HCEC 1CT (cell line): ENCODE measurements at places on chromosomes 7 and 10.

GRCh38 chr10:86992456-86992855 is 24.2 kb downstream of the ADIRF start:
- no peak for DNase-seq

- no peak for DNase-seq
Observed at GRCh38 chr7:136142583-136142982, 165.4 kb upstream of the MTPN start.

DNA sequence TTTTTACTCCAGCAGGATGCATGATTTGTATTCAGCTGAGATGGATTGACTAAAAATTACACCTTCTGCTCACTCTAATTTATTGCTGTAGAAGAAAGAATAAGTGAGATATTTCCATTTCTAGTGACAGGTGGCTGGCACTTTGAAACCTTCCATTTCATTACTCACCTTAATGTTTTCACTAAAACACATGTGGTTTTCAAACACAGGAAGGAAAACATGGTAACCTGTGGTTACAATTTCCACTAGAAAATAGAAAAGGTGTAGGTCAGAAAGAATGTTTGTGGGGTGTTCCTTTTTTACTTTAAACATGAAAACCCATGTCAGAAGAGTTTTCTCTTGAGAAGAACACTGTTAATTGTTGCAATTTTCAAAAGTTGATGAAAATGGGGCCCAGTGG is 12.0 kb upstream of the PRKCQ start:
- no peak for DNase-seq

- DNase-seq = no peak
Observed at GRCh38 chr10:132263866-132264265, 43.9 kb downstream of the STK32C start.

DNA sequence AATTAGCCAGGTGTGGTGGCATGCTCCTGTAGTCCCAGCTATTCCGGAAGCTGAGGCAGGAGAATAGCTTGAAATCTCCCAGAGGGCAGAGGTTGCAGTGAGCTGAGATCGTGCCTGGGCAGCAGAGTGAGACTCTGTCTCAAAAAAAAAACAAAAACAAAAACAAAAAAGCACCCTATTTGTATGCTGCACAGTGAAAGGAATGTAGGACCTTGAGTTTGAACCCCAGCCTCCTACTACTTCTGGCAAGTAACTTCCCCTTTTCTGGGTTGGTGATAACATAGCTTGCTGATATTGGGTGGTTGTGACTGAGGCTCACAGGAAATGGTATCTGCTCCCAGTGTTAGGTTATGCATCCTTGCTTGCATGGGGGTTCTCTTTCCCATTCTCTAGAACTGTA is 205.3 kb downstream of the BUB3 start:
- DNase-seq = no peak

DNA sequence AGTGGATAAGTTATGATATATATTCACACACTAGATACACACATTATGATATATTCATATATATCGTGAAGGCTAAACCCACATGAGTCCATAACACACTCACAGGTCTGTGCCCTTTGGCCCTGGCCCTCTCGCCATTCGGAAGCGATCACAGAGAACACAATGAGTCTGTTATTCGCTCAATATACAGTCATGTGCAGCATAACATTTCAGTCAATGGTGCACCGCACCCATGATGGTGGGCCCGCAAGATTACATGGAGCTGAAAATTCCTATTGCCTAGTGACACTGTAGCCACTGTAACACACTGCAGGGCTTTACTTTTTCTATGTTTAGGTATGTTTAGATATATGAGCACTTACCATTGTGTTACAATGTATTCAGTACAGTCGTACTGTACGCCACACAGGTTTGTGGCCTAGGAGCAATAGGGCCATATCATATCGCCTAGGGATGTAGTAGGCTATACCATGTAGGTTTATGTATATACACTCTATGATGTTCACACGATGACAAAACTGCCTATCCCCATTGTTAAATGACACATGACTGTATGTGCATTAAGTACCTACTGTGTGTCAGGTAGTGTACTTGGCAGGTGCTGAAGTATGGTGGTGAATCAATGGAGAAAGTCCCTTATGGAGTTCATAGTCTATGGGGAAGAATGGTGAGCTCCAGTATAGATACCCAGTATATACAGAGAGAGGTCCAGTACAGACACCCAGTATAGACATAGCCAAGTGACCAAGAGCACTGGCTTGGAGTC is 198.8 kb upstream of the KLF14 start:
- DNase-seq = no peak

- DNase-seq = no peak
Observed at GRCh38 chr10:129945941-129946760, 17.9 kb downstream of the EBF3 start.

DNA sequence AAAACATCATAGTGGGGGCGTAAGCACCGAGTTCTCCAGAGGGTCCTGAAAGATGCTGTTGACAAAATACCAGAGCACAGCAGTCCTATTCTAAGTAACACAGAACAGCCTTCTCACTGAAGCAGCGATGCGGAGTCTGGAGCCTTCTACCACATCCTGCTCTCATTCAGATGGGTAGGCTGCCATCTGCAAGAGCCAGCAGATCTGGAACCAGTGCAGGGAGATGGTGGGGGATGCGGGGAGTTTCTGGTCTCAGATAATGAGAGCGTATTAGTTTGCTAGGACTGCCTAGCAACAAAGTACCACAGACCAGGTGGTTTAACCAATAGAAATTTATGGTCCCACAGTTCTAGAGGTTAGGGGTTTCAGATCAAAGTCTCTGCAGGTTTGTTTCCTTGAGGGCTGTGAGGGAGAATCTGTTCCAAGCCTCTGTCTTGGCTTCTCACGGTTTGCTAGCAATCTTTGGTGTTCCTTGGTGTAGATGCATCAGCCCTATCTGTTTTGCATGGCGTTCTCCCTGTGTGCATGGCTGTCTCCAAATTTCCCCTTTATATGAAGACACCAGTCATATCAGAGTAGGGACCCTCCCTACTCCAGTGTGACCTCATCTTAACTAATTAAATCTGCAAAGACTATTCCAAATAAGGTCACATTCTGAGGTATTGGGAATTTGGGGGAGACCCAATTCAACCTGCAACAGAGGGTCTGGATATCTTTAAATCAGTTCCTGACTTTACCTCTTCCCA is 52.0 kb upstream of the STEAP1B start:
- DNase-seq = no peak

GRCh38 chr10:111171183-111171582 is 94.4 kb downstream of the ADRA2A start:
- no peak for DNase-seq

DNA sequence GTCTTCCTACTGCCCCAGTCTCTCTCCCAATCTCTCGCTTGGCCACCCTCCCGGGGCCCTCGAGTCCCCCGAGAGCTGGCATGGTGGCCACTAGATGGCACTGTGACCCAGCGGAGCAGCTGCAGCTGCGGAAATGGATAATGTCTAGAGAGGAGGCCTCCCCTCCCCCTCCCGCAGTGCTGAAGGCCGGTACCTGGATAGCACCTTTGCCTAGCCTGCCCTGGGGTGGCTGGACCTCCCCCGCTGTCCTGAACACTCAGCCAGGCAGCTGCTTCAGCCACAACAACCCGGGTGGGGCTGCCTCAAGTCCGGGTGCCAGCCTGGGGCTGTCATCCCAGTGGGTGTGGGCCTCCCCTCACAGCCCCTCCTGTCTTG is 65.2 kb downstream of the GOLGA7B start:
- peak; percentile 36 for DNase-seq

DNA sequence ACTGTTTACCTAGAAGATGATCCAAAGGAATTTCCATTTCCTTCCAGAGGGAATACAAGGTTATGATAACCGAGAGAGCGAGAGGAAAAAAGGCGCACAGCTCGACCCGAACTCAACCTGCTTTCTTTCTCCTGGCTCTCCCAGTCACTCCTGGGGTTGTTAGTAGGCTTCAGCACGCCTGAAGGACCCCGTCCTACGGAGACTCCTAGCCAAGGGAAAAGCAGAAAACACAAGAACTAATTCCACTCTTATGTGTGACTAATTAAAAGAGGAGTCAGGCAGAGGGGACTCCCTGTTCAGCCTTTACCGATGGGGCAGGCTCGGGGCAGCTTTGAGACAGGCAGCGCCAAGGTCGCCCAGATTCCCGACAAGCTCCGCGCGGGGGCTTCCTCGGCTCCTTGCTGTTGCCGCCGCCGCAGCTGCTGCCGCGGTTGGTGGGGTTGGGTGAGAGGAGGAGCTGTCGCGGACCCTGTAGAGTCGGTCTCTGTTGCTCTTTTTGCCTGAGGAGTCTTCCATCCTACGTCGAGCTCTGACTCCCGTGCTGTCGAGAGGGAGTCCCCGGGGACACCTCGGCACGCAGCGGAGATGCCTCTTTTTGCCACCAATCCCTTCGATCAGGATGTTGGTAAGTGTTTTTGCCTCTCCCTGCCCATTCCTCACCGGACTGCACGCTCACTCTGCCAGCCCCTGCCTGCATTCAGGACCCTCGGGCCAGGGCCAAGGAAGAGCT is at the start of gene STAM:
TSS of gene STAM (plus strand) at position 397 of the 730 bp plus-strand sequence. CDS start at position 586, 189 bp downstream.
- DNase-seq = peak; percentile 90

GRCh38 chr10:110158051-110159005 is 49.1 kb upstream of the MXI1 start:
- DNase-seq = no peak

DNA sequence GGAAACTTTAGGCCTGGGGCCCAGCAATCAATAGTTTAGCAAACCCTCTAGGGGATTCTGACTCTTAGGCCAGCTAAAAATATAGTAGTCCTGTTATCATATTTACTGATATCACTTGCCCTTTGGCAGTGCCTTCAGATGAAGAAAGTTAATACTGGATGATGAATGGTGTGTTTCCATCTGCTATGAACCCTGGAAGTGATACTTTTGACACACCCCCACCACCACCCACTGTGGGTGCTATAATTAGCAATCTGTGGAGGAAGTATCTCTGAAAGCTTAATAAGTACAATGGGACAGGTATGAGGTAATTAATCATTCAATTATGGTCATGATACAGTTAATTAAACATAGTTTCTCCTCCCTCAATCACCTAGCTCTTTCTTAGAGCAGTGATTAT is 90.4 kb upstream of the LRRTM3 start:
- DNase-seq = no peak

DNA sequence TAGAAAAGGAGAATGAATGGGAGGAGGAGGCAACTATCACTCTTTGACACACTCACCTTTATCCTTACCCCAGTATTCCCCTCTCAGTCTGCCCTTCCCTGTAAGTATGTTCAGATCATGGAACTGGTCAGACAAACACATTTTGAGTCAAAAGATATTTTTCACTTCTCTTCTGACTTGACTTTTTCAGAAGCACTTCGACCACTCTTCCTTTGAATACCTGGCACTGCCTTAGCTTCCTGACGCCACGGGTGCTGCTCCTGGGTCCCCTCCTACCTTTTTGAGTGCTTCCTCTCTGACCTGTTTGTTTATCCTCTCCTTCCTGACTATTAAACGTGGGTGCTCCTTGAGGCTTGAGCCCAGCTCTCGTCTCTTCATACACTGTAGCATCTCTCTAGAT is 19.8 kb upstream of the C10orf67 start:
- DNase-seq = no peak

- no peak for DNase-seq
Observed at GRCh38 chr10:85510682-85511081, 855.9 kb downstream of the GRID1 start.

DNA sequence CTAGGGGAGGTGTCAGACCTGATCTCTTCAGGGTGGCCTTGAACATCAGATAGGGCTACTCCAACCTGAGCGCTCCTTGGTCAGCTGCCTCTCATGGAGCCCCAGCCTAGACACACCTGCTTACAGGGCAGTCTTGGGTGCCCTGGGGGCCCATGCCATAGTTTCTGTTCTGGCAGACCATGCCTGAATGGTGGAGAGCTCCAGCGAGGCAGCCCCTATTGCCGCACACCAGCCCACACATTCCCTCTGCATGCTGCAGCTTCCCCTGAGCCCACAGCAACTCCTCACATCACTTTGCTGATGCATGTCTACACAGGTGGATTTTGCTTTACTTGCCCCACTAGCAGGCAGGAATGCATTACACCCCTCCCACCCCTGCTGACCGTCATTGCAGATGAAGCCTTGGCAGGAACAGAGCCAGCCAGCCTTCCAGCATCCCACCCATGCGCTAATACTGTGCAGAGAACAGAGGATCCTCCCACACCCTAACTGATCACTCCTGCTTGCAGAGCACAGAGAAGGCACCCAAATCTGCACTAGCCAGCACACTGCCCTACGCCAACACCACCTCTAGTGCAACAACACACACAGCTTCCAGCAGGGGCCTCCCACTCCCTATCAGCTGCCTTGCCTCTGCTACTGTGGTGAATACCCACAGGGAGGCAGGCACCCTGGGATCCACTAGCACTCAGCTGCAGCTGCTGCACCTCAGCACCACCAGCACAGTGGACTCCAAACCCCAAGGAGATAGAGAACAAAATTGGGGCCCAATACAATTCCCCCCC is 43.0 kb upstream of the GRM3 start:
- DNase-seq = no peak

GRCh38 chr10:119620241-119621077 is 23.7 kb upstream of the TIAL1 start:
- no peak for DNase-seq

DNA sequence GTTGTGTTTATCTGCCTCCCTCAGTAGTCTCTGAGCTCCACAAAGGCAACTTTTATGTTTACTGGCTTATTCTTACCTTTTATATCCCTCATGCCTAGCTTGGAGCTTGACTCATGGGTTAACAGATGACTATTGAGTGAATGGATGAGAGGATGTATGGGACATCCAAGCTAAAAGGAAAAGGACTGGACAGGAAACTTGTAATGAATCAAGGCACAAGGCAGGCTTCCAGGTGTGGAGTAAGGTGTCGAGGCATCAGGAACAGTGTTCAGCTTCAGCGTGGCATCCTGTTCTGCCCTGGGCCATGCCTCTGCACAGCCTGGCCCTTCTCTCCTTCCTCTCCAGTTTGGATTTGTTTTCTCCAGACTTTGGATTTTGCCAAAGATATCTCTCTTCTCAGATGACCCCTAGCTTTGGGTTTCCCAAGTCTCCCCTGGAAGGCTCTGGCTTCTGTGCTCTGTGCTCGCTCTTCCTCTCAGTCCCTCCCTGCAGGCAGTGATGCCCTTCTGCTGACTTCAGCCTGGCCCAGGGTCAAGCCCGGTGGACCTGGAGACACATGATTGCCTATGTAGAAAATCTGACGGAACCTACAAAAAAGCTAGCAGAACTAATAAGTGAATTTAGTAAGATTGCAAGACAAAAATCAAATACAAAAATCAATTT is 367.3 kb downstream of the CXCL12 start:
- no peak for DNase-seq
